Renal cortex interstitium (tissue), 15 donors: ENCODE measurements at places on chromosomes 3 and 15. TPM values are rescaled to one million over a fixed set of nuclear protein-coding genes. Genes with fewer than 3 reads are reported as not detected.

- DNase-seq = no peak
Observed at GRCh38 chr3:189845069-189845468, 213.9 kb downstream of the TP63 start.

- DNase-seq = no peak
Observed at GRCh38 chr15:66573719-66574595, 8.2 kb upstream of the LCTL start.

- no peak for DNase-seq
Observed at GRCh38 chr3:45939341-45939771, 3.9 kb upstream of the CXCR6 start.

- DNase-seq = no peak
Observed at GRCh38 chr3:52225452-52226228, at the start of gene TLR9. Gene TLR9 (minus strand): TSS chr3:52225645. CDS start chr3:52225529, 116 bp downstream.

- no peak for DNase-seq
Observed at GRCh38 chr3:159854500-159855124, 134.0 kb upstream of the IL12A start.

DNA sequence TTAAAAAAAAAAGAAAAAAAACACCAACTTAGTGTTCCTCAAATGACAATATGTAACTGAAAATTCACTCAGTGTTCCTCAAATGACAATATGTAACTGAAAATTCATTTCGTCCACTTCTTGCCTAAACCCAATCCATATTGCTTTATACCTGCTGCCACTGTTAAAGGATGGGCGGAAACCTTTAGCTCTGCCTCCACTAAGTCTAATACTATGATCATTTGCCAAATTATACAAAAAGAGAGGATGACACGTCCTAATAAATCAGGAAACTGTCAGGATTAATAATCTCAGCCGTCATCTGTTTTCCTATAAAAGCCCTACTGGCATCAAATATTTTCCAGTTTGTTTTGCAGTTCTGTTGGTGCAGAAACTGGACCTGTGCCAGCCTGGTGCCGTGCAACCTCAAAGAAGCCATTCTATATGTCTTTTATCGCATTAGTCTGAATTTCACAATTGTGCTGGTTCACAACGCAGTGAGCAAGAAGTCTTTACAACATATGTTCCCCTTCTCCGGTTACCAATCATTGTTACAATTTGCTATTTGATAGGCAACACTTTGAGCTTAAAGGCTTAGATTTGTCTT, 160.4 kb upstream of the KCNH8 start:
- DNase-seq = no peak

DNA sequence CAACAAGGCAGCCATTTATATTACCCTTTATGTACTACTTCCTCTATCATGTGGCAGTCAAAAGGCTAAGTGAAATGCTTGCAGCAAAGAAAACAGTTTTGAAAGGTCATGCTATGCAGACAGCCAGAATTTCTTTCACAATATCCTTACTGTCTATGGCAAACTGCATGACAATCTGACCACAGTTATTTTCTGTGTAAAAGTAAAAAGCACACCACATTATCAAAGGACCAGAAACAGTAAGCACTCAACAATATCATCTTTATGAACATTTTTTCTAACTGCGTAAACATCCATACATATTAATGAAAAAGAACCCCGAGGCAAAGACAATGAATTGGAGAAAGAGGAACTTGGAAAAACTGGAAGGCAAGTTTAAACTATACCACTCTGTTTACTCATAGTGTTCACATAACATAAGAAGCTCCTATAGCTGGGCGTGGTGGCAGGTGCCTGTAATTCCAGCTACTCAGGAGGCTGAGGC, 47.9 kb downstream of the PIK3CB start:
- no peak for DNase-seq

GRCh38 chr15:47959617-47960413, 161.0 kb upstream of the SLC24A5 start:
- no peak for DNase-seq

GRCh38 chr15:66489179-66489791, 8.3 kb downstream of the SNAPC5 start:
- no peak for DNase-seq

GRCh38 chr3:155248531-155249187, 44.8 kb downstream of the STRIT1 start:
- DNase-seq = no peak

Gene RARRES1
- polyA plus RNA-seq = 8.1 TPM

Gene TMEM207
- polyA plus RNA-seq = 17.7 TPM

Gene CCR1
- polyA plus RNA-seq = 2.5 TPM

Gene TMIE
- 0.84 TPM for polyA plus RNA-seq

Gene CORO2B
- 25.3 TPM for polyA plus RNA-seq

Gene SOX2
- 0.80 TPM for polyA plus RNA-seq

Gene DISP2
- 0.50 TPM for polyA plus RNA-seq
